Activated CD4-positive, CD25-positive, alpha-beta regulatory T cell treated with anti-CD3 and anti-CD28 coated beads, Interleukin-2, amount 50 U/mL, for 24 hours (primary cell): ENCODE measurements at places on chromosomes 4 and X.

- ATAC-seq = no peak
Observed at GRCh38 chrX:86507331-86507730, 359.1 kb downstream of the DACH2 start.

DNA sequence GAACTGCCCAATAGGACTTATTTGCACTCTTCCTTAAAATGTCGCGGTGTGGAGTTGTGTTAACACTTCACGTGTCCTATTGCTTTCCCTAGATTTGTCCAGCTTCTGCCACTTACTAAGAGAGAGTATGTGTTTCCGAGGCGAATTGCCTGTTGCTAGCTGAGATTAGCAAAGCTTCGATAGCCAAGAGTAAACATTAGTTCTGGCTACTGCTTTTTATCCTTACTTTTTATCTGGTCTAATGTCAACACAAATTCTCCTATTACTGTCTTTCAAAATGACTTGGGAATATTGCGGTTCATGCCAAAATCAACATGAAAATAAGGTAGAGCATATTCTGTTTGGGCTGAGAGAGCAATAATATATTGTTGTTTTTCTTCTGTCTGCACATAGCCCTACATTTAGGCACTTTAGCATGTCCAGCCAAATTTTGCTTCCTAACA, 90.4 kb upstream of the VEGFC start:
- no peak for ATAC-seq

- ATAC-seq = no peak
Observed at GRCh38 chr4:184801781-184802696, 23.7 kb downstream of the ACSL1 start.

GRCh38 chr4:94304365-94304971, 38.2 kb downstream of the HPGDS start:
- ATAC-seq = no peak

DNA sequence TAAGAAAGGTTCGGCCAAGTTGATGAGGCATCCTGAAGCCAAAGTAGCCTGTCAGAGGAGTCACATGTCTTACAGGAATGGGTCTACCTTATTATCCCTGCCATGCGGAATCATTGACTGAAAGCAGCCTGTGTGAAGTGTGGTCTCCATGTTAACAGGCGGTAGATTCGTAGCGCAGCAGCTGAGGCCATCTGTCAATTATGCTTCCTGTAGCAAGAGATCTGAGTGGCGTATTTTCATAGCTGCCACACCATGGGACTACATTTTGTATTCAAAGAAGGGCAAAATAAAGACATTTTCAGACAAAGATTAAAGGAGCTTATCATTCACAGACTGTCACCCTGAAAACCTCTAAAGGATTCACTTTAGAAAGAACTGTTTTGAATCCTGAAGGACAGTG, 11.2 kb upstream of the MED14 start:
- no peak for ATAC-seq

DNA sequence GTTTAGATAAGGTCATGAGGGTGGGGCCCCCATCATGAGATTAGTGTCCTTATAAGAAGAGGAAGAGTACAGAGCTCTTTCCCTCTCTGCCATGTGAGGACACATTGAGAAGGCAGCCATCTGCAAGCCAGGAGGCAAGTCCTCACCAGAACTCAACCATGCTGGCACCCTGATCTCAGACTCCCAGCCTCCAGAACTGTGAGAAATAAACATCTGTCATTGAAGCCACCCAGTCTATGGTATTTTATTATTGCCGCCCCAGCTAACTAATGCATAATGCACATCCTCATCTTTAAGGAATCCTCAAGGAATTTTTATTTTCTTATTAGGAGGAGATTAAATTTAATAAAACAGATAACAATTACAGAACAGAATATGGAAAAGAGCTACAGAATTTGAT, 16.7 kb upstream of the EXOSC9 start:
- no peak for ATAC-seq
